ENCODE measurements at places on chromosomes 16 and 17.
A peak's percentile ranks its signal among the peaks of the same experiment; 100 is the strongest.

DNA sequence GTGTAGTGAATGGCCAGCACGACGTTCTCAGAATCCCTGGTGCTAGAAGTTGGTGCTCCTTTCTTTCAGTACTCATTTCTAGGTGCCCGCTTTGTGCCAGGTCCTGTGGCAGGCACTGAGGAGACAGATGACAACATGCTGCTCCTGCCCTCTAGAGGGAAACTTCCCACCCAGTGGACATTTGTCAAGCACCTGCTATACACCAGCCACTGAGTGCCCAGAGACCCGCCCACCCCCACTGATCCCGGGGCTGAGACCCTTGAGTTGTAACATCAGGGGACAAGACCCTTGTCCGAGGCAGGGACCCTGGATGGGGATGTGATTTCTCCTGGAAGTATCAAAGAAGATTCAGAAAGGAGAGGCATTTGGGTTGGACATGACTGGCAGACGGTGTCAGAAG, 25.1 kb downstream of the UNC13D start:
- no peak for DNase-seq

GRCh38 chr16:75235721-75236193, 15.7 kb downstream of the BCAR1 start:
- no peak for DNase-seq

DNA sequence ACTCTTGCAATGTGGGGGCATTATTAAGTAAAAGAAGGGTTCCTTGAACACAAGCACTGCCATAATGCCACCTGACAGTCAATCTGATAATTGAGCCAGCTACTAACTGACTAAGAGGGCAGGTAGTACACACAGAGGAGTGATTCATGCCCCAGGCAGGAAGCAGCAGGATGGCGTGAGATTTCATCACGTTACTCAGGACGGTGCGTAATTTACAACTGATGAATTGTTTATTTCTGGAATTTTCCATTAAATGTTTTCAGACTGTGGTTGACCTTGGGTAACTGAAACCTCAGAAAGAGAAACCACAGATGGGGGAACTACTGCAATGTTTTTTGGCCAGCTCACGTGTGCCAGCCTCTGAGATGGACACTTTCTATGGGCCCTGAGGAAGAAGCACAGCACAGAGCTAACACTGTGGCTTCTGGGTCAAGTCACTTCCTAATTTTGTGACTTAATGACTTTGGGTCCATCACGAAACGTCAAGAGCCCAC, 46.7 kb downstream of the C17orf67 start:
- peak; percentile 6 for DNase-seq

DNA sequence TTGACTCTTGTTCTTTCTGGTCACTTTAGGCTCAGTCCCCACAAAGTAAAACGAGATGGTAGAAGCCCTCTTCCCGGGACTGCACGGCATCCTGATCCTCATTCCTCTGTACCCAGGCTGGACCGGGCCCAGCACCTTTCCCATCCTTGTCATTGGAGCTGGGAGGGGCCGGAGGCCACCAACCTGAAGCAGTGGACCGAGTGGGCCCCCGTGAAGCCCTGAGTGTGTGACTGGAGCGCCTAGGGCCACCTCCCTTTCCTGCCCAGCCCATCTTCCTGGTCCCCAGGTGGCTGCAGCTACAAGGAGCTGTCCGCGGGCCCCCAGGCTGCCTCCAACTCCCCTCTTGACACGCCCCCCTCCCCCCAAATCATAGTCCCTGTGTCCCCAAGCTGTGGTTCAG, 17.1 kb upstream of the CD300A start:
- no peak for DNase-seq

GRCh38 chr16:3587547-3588110, 10.4 kb upstream of the NLRC3 start:
- DNase-seq: no peak
